HT-29 (cell line): ENCODE measurements at places on chromosomes 16 and 17.

DNA sequence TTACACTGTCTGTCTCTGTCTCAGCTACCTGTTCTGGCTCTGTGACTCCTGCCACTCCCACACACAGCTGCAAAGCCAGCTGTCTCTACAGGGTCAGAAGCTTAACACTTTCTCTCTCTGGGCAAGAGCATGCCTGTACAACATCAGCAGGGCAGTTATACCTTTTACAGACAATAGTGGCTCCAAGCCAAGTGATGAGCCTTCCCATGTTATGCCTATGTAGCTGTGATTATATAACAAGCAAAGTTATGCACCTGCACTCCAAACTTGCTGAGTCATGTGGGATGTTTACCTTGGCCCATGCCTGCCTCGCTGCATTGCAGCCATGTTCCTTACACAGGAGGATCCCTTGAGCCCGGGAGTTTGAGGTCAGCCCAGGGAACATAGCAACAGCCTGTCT is 31.8 kb upstream of the APPBP2 start:
- DNase-seq = no peak

DNA sequence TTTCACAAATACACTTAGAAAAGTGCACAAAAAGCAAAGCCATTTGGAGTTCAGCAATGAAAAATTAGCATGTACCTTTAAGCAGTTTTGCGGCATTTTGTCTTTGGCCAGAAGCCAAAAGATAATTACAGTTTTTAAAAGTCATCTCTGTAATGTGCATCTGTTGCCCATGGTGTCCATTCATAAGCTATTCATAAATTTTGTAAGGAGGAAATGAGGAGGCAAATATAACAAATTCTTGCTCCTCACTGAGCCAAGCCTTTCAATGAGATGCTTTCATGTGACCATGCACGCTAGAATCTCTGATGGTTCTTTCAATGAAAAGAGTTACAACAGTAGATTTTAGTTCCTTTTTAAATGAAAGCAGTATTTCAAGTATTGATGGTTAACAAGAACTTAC is 247.1 kb upstream of the MON1B start:
- DNase-seq = no peak

- DNase-seq = no peak
Measured at GRCh38 chr16:87931504-87931903, 4.8 kb downstream of the CA5A start.

- peak; percentile 65 for DNase-seq
Measured at GRCh38 chr16:1494129-1494640, 1.0 kb downstream of the TELO2 start.

GRCh38 chr16:64409783-64410210 is 712.1 kb downstream of the CDH11 start:
- DNase-seq = no peak

DNA sequence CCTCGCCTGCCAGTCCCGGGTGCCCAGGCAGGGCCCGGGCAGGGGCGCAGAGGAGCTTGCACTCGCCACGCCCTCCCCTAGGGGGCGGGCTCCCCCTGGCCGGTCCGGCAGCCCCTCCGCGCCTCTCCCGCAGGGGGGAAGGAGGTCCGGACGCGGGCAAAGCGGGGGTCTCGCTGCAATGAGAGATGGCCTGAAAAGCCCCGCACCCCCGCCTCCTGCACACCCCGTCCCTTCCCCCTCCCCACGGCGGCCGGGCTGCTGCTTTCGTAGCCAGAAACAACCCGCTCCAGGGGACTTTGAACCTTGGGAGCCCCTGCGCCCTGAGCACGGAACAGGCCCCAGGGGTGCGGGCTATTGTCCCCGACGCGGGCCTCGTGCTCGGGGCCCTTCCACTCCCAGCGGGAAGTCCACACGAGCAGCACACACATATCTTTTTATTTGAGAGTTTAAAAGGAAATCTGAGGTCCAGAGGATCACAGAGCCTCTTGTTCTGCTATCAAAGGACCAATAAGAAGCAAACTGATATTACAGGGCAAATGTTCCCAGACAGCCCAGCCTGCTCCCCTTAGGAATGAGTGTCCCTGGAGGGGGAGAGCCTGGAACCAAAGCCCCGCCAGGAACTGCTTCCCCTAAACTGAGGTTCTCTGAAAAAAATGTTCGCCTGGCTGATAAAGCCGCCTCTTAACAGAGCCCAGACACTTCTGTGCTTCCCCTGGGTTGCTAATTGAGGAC is 5.8 kb upstream of the CBX4 start:
- DNase-seq = no peak

DNA sequence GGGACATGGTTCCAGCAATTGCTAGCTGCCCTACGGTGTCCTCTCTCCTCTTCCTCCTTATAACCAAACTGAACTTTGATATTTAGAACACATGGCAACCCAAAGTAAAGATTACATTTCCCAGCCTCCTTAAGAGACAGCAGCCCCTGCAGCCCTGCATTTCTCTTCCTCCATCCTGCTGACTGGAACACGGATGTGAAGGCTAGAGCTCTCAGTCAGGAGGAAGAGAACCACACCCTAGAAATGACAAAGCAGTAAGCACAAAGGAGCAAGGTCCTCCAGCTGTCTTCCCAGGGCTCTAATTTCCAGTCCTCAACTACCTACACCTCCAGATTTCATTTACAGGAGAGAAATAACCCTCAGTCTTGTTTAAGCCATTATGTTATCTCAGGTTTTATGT is 10.9 kb downstream of the DYNC1LI2 start:
- DNase-seq = peak; percentile 17

GRCh38 chr17:43399839-43400328 is 1.1 kb downstream of the ARL4D start:
- no peak for DNase-seq

DNA sequence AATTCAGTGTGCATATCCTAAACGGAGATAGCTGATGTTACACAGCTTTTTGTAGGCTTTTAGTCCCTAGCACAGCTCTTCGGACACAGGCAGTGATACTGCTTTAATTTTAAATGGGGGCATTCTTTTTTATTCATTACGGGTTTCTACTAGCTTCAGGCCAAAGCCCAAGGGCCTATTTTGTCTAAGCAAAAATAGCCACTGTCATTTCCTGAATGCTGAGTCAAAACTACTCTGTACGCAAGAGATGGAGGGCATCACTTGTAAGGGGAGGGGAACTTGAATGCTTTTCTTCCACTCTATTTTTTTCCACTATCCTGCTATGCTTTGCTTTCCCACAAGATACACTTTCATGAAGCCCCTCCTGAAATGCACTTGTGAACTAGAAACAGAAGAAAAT is 360.7 kb downstream of the PMP22 start:
- DNase-seq = no peak

DNA sequence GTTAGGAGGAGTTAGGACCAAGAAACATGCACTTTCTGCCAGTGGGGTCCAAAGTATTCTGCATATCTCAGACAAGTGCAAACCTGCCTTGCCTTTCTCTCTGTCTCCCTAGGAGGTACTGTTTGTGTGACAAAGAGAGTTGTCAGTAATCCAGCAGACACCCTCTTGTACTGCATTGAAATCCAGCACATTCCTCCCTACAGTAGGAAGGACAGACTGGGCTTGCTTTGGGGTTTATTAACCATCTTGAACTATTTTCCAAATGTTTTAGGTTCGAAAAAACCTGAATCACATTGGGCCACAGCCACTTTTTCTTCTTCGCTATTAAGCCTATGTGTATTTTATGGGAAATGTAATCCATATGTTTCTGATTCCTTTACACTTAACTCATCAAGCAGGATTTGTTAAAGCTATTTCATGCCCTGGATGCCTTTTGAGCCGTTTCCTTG is 204.2 kb upstream of the KCNJ16 start:
- no peak for DNase-seq

- DNase-seq = no peak
Measured at GRCh38 chr16:2331931-2332267, 8.6 kb downstream of the ABCA3 start.

- DNase-seq = no peak
Measured at GRCh38 chr16:81715358-81716196, 63.5 kb upstream of the PLCG2 start.

DNA sequence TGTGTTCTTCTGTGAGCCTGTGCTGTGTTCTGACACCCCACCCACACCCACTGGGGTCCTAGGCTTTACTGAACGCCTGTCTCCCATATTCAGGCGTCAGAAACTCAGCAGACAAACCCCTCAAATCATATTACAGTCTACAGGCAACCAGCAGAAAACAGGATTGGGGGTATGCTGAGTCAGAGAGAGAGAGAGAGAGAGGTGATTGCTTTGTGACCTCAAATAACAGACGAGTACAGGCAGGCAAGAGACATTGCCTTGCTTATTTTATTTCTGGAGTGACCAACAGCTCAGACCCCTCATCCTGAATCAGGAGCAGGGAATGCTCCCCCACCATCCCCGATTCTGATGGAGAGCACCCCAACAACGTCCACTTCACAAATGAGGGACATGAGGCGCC is 473.9 kb downstream of the PMP22 start:
- DNase-seq = no peak

DNA sequence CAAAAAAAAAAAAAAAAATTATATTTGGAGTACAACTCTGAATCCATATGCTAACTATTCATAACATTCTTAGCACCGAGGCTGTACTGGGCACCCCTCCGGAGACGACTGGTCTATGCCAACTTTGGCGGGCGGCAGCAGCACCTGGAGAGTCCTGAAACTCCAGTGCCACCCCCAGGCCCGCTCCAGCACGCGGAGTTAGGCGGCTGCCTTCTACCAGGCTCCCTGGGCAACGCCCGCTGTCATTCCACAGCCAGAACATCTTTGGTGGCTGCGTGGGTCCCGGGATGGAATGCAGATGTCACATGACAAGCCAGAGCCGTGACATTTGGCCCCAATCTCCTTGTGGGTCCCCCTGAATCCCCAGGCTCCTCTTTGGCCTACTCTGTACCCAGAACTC is 6.2 kb downstream of the TIMP2 start:
- DNase-seq = no peak

- no peak for DNase-seq
Measured at GRCh38 chr16:9124908-9125584, 33.6 kb downstream of the HAPSTR1 start.

- DNase-seq = no peak
Measured at GRCh38 chr17:28478712-28479615, 5.5 kb downstream of the SLC13A2 start.

- DNase-seq = peak; percentile 52
Measured at GRCh38 chr16:66515596-66516508, 34.1 kb downstream of the TK2 start.

DNA sequence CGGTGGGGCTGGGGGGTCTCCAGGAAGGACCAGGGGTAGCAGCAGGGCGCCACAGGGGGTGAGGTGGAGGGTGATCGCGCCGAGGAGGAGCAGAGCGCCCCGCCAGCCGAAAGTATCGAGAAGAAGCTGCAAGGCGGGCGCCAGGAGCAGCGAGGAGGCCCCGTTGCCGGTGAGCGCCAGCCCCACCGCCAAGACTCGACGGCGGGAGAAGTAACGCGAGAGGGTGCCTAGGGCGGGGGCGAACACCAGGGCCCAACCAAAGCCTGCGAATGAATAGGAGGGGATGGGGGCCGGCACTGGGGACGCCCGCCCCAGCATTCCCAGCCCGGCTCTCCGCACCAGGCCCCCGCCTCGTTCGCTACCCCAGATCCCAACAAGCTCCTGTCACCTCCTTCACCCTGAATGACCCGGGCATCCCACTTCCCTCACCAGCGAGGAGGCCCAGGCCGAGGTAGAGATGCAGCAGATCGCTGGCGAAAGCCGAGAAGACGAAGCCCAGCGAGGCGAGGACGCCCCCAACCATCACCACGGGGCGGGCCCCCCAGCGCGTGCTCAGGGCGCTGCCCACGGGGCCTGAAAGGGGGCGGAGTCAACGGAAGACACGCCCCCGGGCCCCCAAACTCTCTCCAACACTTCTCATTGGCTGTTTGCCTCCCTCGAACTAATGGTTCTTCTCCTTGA is 1.3 kb downstream of the SLC16A11 start:
- no peak for DNase-seq

DNA sequence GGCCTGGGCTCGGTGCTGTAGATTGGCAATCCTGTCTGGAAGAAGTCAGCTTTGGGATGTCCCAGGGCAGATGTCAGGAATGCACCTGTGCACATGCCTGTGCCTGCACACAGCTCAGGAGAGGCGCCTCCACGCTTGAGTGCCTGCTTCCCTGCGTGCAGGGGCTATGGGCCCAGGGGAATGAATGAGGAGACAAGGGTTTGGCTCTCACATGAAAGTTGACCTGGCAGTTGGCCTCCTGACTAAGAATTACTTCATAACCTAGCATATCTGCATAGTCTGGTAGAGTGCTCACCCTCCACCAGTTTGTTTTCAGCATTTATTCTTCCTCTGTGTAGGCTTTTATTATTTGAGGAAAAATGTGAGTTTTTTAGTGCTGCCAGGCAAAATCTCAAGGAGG is 50.0 kb downstream of the PLD6 start:
- DNase-seq = no peak
